ENCODE measurements at places on chromosomes 16 and 17.
A peak's percentile ranks its signal among the peaks of the same experiment; 100 is the strongest.

DNA sequence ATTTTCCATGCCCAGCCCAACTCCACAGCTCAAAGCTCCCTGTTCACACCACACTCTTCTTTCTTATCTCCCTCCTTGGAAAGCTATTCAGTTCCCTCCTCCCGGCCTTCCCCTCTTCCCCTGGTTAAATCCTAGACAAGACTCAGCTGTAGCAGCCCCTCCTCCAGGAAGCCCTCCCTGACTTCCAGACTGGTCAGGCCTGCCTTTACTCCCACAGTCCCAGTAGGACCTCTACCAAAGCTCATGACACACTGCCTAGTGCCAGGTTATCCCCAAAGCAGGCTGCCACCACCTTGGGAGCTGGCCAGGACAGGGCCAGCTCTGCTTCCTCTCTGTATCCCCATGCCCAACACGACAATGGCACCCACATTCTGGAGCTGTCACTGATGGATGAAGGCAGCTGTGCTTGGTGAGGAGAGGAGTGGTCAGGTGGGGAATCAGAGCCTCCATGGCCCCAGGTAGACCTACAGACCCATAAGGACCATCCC is 50.0 kb downstream of the BEAN1 start:
- DNase-seq = no peak

DNA sequence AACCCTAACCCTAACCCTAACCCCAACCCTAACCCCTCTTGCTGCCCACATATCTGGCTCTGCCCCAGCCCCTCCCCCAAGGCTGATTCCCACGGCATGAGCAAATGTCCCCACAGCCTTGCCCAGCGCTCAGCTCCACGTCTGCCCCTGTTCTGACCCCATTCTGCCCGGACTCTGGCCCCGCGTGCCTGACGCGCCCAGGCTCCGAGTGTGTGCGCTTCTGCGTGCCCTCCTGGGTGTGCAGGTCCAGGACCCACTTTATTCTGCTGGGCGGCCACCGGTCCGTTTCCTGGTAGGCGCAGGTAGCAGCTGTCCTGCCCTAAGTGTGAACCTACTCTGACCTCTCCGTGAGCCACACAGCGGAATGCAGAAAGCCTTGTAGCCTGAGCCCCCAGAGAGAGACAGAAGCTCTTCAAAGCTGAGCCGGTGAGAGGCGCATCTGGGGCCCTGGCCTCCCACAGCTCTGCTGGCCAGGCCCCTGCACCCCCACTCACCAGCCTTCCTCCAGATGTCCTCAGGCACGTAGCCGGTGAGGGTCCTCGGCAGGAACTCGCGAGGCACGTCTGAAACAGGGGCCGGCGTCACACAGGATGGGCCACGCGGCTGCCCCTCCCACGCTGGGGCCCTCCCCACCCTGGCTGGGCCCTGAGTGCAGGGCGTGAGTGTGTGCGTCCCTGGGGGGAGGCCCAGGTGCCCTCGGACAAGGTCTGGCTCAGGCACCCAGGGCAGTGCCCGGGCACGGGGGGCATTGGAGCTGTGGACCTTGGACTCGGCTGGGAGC is 14.0 kb upstream of the PABPN1L start:
- DNase-seq = no peak

DNA sequence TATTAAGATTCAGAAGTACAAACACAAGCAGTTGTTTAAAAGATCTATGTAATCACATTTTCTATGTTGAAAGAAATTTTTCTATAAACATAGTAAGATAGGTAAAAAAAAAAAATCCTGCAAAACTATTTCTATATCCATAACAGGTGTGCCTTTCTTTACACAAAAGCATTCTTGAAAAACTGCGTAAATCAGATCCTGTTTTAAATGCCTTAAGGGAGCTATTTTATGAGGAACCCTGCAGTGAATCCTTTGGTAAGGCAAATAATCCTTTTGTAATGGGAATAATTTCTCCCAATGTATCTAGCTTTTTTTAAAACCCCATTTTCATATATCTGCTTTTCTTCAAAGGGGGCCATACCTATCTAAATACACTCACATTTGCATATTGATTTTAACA is 157.3 kb downstream of the AATF start:
- DNase-seq = no peak

DNA sequence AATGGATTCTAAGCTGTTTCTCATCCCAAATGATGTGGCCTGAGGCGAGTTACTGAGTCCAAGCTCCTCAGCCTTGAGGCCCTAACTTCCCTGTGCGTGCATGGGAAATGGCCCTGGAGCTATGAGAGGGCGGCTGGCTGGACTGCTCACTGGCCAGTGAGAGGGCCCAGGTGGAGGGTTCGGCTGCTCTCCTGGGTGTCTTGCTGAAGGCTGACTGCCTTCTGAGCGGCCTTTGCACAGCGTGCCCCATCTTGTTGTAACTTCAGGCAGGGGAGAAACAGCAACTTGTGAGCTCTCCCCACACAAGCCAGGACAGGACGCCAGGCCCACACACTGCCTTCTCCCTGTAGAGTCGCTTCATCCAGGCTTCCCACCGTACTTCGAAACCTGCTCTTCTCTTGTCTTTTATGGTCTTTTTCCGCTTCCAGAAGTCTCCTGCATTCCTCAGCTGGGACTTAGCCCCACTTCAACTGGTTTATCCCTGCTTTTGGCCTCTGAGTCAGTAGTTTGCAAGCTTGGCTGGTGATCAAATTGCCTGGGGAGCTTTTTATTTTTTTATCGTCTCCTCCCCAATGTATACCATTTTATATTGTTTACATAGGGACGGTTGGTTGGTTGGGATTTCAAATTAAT is 13.3 kb downstream of the CDH3 start:
- DNase-seq = no peak

GRCh38 chr16:58154345-58154744 is 25.2 kb upstream of the CFAP20 start:
- no peak for DNase-seq

- DNase-seq = no peak
These were observed 2.6 kb downstream of the GTF3C1 start for GRCh38 chr16:27547134-27547533.

DNA sequence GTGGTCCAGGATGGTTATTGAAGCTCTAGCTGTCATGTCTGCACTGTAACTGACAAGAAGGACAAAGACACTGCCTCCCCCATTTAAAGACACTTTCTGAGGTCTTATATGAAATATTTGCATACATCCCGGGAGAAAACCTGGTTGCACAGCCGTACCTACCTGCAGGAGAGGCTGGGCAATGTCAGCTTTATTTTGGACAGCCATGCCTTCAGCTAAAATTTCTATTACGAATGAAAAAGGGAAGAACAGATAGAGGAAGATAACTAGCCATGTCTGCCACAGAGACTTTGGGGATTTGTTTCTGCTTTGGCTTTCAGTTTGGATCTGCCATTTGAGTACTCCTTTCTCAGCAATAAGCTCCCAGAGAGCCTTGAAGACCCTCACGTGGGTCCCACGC is 19.0 kb downstream of the SLC7A6 start:
- no peak for DNase-seq

- DNase-seq = no peak
These were observed 73.3 kb downstream of the KIF2B start for GRCh38 chr17:53896047-53896446.

DNA sequence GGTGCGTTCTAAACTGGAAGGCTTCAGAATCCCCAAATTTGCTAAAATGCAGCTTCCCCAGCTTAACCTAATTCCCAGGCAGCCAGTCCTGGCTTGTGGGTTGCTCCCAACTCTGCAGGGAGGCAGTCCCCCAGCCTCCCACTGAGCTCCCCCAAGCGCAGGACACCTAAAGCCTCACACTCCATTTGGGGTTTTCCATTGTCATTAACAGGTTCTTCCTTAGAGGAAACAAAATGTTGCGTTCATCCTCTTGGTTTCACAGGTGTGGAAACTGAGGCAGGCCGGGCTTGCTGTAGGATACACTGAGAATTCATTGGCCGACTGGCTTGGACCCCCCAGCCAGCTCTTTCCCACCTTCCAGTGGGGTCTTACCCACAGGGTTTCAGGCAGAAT is 2.3 kb upstream of the TAC4 start:
- no peak for DNase-seq

DNA sequence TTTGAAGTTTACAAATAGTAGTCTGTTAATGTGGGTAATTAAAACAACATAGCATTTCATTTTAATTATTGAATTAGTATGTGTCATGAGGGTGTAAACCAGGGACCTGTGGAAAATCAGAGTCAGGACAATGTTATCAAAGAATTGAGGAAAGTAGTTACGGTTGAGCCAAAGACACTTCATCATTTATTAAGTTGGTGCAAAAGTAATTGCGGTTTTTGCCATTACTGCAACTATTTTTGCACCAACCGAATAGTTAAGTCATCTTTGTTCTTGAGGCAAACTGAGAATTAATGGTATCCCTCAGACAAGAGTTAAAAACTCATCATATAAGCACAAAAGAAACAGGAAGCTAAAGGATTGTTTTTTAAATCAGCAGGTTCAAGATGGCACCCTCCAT is 593.7 kb downstream of the KCNJ2 start:
- no peak for DNase-seq

- DNase-seq = peak; percentile 38
These were observed 36.1 kb downstream of the RNF112 start for GRCh38 chr17:19447085-19447583.

- no peak for DNase-seq
These were observed 5.4 kb downstream of the AMFR start for GRCh38 chr16:56419740-56420548.

- no peak for DNase-seq
These were observed 21.6 kb downstream of the LASP1 start for GRCh38 chr17:38891441-38891840.

GRCh38 chr16:82874672-82875071 is 247.9 kb downstream of the CDH13 start:
- DNase-seq = no peak

DNA sequence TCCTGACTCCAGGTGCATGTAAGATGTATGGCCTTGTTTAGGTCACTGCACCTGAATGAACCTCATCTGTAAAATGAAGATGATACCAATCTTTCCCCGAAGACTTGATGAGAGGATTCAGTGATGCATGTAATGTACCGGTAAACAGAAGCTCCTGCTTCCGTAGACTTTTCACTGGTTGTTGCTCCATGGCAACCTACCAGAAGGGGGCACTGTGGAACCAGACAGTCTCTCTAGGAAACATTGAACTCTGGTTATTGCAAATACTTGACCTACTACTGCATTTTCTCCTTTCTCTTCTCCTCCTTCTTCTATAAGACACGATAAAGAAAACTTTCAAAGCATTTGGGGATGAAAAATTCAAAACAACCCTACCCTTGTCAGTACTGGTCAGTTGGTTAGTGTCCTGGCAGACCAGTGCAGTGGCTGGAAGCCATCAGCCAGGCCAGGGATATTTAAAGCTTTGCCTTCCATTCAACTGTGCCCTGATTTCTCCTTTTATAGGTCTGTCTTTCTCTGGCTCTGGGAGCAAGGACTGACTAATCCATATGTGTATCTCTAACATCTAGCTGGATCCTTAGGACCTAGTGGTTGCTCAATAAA is 667.4 kb upstream of the SALL1 start:
- DNase-seq = no peak

- DNase-seq = no peak
These were observed 19.1 kb downstream of the OSBPL7 start for GRCh38 chr17:47802341-47803022.

DNA sequence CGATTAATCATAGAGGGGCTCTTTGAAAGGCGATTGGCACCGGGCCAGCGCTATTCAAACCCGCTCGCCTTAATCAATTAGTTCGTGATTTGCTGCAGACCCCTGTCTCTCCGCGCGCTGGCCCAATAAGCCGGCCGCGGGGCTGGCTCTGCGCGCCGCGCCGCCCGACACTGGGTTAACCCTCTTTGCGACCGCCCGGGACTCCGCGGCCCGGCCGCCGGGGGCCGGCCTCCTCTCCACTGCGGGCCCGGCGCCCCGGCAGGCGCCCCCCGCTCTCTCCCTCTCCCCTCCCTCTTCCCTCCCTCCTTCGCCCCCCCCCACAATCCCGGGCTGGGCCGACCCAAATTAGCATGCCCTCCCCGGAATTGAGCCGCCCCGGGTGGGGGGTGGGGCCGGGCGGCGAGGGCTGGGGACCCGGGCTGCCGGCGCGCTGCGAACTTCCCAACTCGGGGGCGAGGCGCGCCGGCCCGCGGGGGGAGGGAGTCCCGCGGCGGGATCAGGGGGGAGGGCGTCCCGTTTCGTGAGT is 428 bp upstream of the SALL1 start:
- no peak for DNase-seq

DNA sequence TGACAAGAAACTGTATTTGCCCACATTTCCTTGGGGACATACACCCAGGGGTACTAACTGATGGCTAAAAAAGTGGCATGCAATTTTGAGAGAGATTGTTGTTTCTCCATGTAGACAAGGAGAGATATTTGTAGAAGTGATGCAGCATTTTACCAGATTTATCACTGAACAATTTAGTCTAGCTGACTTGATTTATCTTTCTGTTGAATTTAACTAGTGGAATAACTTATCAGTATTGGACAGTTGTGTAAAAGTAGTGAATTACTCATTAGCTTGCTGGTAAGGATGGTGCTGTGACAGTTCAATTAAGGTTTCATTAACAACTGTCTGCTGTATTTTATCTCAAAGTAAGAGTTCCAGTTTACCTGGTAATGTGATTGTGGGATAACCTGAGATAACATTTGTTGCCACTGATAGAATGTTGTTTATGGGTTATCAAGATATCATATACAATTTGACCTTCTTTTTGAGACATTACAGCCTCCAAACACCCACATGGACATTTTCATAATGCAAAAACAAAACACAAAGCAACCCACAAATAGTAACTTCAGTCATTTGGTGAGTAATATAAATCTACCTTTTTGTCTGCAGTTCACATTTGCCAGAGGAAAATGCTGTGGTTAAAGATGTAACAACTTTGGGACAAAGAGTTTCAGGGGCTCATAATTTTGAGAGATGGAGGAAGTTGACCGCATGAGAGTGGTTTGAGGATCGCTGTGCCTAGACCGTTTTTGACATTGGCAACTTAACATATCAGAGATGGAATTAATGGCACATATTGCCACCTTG is 3.8 kb downstream of the NLK start:
- DNase-seq = no peak

DNA sequence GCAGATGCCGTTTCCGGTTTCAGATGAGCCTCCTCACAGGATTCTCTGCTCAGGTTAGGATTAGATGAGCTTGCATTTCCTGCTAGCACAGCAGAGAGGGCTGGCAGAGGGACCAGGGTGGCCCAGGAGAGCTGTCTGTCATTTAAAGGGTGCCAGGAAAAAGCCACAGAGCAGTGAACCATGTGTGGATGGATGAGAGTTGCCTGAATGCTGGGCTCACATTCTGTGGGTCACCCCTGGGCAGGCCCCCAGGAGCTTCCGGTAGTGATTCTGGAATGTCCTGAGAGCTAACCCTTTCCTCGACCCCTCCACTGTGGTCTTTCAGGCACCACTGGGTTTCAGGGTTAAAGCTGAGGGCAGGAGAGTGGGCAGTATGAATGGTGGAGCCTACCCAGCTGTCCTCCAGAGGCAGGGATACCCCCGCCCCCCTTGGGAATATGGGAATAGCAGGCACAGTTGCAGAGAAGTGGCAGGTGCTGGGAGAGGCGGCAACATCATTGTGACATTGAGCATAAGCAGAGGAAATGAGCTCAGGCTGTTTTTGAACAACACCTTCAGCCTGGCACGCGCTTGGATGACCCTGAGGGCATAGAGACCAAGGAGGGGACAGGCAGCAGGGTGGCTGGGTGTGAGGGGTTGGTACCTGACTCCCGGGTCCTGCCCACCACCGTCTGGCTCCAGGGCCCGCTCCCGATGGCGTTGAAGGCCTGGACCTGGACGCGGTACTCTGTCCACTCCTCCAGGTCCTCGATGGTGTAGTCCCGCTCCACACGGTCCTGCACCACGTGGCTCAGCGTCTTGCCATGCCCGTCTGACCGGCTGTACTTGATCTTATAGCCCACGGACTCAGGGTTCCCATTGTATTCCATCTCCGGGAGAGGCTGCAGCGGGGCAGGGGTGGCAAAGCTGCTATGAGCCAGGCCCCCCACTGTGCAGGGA is 83.0 kb upstream of the CDC42EP4 start:
- DNase-seq = no peak

- no peak for DNase-seq
These were observed 7.3 kb downstream of the FLII start for GRCh38 chr17:18251204-18251603.
